ENCODE measurements at places on chromosomes 6 and 20.

- no peak for DNase-seq
These were observed 124.1 kb upstream of the SPACA1 start for GRCh38 chr6:87923389-87924050.

- DNase-seq: no peak
These were observed 385.8 kb upstream of the SULF2 start for GRCh38 chr20:48171071-48171470.

- DNase-seq: no peak
These were observed 168.1 kb upstream of the TOP1 start for GRCh38 chr20:40860487-40860902.

DNA sequence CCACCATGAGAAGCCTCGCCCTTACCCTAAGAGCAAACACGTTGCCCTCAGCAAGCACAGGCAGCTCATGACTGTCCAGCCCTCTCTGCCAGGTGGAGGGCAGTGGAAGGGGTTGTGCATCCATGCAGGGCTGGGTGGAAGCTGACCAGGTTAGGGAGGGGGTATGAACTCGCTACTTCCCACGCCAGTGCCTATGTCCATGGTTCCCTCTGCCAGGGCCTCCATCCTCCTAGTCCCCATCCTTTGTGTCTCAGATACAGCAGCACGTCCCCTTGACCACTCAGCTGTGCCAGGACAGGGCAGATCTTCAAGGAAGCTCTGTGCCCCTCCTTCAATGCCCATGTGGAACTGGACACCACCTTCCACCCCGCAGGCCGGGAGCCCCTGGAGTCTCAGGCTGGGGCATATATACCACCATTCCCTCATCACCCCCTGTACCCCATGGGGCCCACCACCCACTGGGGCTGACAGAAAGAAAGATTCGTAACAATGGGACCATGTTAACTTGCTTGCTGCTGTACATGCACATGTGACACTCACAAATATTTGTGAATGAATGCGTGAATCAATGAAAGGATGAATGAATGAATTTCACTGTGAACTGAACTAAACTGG, 90.7 kb downstream of the ANKRD60 start:
- DNase-seq: no peak

- DNase-seq: no peak
These were observed 234.5 kb upstream of the THEMIS start for GRCh38 chr6:128135325-128135724.

GRCh38 chr6:135267085-135267484, 86.0 kb downstream of the MYB start:
- no peak for DNase-seq

GRCh38 chr6:30987304-30987703, 3.8 kb downstream of the MUC21 start:
- no peak for DNase-seq
